Omental fat pad (tissue), 4 donors: ENCODE measurements at places on chromosomes 3 and 15.

GRCh38 chr3:51916418-51916817 is 13.3 kb upstream of the IQCF1 start:
- no peak for DNase-seq

GRCh38 chr3:58419780-58420507 is 13.7 kb downstream of the PDHB start:
- no peak for DNase-seq

- no peak for DNase-seq
Measured at GRCh38 chr3:106936337-106936736, 440.9 kb upstream of the CCDC54 start.

- DNase-seq: no peak
Measured at GRCh38 chr3:69385723-69386555, at the start of gene FRMD4B. Gene FRMD4B, minus strand, starts transcription at chr3:69386088. Its CDS starts 99 bp downstream, at chr3:69385989.

DNA sequence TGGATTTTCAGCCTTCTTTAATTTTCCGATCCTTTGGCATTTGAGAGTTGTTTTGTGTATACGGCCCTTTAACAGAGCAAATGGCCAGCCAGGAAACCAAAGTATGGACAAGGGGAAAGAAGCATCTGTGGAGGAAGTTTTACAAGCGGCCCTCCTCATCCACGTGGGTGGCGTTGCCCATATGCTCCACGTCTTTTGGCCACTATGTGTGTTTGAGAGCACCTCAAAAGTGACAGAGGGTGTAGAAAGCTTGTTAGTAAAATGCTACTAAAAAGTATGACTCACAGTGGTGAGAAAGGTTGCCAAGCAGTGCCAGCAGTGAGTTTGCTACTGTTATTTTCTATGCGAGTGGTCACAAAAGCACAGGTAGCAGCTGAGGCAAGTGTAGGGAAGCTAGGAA is 451.8 kb upstream of the NPAP1 start:
- DNase-seq: no peak

DNA sequence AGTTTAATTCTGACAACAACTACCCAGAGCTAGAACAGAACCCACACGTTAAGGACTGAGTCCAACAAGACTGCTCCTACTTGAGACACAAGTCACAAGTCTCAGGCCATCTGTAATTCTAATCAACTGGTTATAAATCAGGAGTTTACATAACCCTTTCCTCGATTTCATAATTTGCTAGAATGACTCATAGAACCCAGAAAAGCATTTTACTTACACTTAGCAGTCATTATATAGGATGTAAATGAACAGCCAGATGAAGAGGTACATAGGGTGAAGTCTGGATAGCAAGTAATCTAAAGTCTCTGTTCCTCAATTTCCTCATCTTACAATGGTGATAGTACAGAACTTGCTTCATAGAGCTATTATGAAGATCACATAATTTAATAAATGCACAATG is 1018.2 kb downstream of the DIPK2A start:
- DNase-seq: no peak

DNA sequence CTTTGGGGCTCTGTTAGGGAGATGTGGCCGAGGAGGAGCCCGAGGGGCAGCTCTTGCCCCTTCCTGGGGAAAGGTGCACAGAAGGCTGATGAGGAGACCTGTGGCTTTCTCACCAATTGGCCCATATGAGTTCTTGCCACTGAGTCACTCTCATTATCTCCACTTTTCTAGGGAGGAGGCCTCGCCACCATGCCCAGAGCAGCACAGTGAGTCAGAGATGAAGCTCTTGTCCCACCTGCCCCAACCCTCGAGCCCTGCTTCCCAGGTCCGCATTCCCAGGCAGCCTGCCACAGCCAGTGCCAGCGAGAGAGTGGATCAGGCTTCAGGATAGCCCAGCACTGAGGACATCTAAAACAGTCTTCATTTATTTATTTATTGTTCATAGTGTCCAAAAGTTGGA is 53.5 kb downstream of the AMOTL2 start:
- no peak for DNase-seq
